ENCODE measurements at places on chromosomes 6 and 20.

DNA sequence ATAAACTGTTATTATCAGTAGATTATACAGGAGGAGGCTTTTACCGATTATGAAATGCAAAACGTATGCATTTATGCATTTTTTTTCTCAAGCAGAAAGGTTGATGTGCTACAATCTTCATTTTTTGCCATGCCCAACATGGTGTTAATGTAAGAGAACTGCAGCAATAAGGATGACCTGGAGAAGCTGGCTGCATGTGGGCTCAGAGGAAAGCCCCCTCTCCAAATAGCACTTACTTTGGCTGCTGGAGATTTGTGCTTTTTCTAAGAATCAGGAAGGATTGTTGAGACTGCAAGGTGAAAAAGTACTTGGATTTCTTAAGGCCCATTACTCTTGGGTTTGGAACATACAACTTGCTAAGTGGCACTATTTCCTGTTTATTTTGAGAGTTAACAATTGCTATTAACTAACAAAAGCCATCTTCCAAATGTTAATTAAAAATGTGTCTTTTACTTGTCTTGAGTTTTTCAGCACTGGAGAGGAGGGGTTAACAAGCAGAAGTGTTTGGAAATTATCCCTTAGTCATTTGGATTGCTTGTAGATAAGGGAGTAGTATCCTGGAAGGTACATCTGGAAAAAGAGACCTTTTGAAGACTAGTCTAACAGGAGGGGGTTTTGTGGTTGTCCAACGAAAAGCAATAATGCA is 5.6 kb downstream of the SOX4 start:
- DNase-seq: no peak

- no peak for DNase-seq
Measured at GRCh38 chr6:82419859-82420258, 56.2 kb downstream of the TPBG start.

DNA sequence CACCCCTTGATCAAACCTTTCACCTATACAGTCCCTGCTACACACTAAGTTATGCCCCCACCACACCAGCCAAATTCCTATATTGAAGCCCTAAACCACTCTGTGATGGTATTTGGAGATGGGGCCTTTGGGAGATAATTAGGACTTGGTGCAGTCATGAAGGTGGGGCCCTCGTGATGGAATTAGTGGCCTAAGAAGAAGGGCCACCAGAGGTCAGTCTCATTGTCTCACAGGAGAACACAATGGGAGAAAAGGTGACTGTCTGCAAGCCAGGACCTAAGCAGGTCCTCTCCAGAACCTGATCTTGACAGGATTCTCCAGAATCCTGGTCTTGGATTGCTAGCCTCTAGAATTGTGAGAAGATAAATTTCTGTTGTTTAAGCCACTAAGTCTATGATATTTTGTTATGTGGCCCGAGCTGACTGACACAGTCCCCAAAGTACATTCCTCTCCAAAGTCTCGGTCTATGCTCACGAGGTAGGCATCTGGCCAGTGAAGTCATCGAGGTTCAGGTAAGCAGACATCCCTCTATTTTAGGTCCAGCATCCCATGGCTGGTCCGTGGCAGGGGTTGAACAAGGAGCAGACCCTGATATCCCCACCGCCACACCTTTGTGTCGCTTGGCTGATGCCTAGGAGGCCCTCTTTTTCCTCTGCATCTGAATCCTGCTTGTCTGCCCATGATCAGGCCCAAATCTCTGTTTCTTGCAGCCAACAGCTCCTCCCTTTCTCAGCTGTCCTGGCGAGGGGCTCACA is 138.9 kb downstream of the NFATC2 start:
- no peak for DNase-seq

- no peak for DNase-seq
Measured at GRCh38 chr20:57710841-57711240, 1.0 kb upstream of the PMEPA1 start.

- DNase-seq: no peak
Measured at GRCh38 chr20:3887876-3888620, 1.1 kb upstream of the PANK2 start.

DNA sequence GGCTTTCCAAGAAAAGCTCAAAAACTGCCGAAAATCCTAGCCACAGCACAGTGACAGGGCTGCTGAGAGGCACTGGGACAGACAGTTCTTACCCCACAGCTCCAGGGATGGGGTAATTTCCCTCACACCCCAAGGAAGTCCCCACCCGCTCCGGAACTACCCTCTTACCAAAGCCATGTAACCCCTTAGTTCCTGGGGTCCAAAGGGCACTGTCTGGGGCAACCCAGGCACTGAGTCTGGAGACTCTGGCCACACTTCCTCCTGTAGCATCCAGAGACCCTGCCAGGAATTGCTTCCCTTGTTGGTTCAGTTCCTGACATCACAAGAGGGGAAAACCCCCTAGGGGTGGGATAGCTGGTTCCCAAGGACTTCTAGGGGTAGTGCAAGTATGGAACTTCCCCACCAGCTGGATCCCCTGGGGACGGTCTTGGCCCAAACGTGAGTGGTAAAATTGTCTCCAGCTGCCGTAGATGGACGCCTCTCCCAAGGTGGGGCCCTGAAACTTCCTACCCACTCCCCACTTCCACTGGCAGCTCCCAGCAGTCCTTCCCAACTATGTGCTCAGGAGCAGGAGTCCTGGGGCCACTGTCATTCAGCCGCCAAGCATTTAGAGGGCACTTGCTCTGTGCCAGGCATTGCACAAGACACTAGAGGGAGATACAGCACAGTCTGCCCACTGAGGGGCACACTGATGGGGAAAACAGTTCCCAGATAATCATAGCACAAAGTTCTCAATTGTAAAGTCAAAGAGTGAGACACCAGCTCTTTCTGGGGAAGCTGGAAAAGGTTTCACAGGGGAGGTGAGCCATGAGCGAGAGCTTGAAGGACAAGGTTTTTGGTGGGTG is 17.2 kb upstream of the HCK start:
- DNase-seq: no peak

GRCh38 chr20:2483504-2483903 is 12.9 kb upstream of the SNRPB start:
- no peak for DNase-seq

- DNase-seq: no peak
Measured at GRCh38 chr6:28081486-28081751, 1.1 kb downstream of the ZNF165 start.

DNA sequence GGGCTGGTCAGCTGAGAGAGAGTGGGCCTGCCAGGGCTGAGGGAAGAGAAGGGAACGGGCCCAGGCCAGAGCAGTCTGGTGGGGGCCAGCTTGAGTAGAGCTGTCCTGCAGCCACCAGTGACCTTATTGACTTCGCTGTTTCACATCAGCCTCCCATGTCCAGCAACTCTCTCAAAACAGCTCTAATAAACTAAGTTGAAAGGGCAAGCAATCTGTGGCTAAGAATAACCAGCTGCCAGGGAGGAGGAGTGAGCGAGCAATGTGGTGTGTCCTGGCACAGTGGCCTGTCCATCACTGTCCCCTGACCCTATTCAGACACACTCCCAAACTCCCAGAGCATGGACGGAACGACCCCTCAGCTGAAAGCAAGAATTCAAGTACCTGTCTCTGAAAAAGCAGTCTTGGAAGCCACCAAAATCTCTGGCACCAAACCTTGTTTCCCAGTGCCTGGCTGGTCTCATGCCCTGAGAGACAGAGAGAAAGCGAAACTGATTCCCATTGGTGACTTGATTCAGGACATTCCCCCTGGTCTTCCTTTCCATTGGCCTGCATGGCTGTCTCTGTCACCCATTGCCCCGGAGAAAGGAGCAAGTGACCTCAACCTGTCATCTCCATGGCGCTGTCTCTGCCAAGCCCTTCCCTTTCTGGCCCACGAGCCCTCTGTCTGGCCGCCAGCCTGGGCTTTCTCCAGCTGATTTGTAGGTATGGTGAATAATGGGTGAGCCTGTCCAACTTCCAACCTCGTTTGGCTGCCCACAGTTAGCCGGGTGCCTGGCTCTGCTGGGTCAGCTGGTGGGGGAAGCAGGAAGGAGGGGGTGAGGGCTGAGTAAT is at the start of gene DDO:
DDO (minus strand) TSS at position 490 of the 831 bp plus-strand sequence. CDS start 2,113 bp downstream, outside the sequence.
- DNase-seq: no peak

GRCh38 chr6:35403544-35404442 is 48.3 kb upstream of the FANCE start:
- DNase-seq: no peak

DNA sequence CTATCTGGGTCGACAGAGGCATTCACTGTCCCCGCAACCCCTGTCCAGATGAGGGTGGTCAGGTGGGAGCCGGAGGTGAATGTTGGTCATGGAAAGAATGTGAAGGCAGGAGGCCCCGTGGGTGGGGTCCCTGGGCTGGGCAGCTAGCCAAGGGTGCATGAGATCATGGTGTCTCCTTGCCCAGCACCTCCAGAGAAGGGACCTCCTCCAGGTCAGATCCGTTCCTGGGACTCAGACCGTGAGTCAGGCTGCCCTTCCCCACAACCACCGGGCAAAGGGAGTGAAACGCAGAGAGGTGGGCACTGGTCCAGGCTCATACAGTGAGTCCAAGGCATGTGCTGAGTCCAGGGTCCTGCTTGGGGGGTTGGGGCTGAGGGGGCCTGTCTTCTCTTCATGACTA is 3.5 kb downstream of the FOXS1 start:
- no peak for DNase-seq

DNA sequence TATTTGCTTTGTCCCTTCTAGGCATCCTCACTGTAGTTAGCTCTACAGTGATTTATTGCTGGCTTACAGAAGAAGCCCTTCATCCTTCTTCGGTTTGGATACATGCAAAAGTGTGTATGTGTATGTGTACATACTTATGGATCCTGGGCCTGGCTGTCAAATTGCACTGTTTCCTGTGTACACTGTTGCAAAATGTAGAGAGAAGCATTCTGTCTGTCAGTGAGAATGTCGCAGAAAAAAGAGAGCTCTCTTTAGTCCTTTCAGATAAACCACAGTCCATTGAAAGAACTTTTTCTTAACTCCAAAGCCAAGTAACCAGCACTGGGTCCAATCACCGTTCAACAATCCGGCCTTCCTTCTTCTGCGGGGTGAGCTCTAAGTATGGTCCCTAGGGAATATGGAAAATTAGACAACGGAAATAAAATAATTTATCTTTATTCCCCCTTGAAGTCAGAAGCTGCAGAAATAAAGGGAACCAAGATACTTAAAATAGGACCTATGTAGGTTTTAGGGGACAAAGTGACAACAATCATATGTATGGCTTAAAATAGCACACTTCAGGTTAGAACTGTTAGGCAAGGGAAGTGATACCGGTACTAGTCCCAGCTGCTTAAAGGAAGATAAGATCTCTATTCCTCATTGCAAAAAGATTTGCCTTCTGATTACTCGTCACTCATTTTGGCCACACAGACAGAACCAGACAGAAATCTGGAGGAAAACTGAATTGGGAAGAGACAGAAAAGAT is 107.0 kb downstream of the CD83 start:
- no peak for DNase-seq

- no peak for DNase-seq
Measured at GRCh38 chr6:121881974-121882667, 446.7 kb downstream of the GJA1 start.

GRCh38 chr6:77123527-77123926 is 339.8 kb downstream of the HTR1B start:
- no peak for DNase-seq

GRCh38 chr6:46381057-46381456 is 110.2 kb downstream of the RCAN2 start:
- no peak for DNase-seq

DNA sequence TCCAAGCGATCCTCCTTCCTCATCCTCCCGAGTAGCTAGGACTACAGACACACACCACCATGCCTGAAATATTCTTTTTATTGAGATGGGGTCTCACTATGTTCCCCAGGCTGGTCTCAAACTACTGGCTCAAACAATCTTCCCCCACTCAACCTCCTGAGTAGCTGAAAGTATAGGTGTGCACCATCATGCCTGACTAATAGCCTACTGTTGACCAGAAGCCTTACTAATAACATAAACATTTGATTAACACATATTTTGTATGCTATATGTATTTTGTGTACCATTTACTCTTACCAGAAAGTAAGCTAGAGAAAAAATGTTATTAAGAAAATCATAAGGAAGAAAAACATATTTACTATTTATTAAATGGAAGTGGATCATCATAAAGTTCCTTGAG is 11.9 kb upstream of the WFDC10A start:
- no peak for DNase-seq

DNA sequence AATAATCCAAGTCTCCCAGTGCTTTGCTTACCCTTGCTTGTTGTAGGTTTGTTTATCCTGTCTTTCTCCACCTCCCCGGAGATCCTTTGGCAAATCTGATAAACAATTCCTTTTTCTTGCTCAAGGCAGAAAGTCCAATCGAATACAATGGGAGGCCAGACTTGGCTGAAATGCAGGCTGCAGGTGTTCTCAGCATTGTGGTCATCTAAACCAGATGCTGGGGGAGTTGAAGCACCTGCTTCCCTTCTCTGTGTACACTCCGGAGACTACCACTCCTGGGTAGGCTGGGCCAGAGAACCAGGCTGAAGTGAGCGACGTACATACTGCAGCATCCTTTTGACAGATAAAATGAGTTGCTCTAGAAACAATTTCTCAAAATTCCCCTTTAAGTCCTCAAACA is 82.6 kb upstream of the PREP start:
- no peak for DNase-seq

DNA sequence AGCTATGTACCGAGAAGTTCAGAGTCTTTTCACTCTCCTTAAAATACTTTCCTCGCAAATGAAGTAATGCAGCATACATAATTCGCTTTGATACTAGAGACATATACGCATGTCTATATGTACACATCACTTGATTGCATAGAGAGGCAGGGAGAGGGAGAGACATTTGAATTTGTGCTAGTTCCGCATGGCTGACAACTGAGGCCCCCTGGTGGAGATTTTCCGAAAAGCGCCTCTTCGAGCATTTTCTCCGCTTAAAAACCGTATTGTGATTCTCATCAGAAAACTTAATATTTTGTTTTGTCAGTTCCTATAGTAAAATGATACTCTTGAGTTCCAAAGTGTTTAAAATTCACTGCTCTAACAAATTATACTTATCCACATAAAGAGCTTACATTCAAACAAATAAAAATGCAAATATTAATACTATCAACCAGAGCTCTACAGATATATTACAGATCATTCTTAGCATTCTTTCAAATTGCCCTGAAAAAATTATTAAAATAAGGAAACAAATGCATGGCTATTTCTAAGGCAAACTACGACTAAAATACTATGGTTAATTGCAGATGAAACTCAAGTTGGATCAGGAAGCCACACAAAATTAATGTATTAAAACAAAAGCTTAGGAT is 637 bp downstream of the MYLK4 start:
- DNase-seq: no peak
